Transverse colon (tissue), 4 donors: ENCODE measurements at places on chromosomes 5 and 9. TPM values are rescaled to one million over a fixed set of nuclear protein-coding genes. Genes with fewer than 3 reads are reported as not detected.

DNA sequence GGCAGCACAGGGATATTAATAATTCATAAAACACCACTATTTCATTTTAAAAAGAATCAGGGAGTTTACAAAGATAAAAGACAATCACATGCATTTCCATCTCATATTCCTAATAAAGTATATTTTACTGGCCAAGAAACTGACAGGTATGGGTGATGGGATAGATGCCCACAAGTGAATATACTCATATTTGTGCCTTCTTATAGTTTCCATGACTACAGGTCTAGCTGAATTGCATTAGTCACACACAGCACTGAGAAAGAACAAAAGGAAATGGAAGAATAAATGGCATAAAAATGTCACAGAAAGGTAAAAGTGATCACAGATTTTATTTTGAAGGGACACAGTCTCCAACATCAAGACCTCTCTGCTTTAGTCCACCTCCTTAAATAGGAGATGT, 193.5 kb downstream of the PLK2 start:
- DNase-seq: no peak

DNA sequence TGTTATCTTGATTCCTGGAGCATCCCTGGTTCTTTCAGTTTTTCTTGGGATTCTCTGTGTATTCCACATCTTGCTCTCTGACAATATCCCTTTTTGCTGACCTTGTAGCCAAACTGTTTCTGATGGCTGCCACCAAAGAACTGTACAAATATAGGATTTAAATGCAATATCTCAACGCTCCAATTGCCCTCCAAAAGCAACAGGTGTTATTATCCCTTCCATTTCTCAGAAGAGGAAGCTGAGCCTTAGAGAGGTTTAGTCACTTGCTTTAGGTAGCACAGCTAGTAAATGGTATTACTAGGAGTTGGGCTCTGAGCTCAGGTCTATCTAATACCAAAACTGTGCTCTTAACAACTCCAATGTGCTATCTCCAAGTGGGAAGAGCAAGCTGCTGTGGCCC, 24.2 kb upstream of the HAND1 start:
- DNase-seq: no peak

- no peak for DNase-seq
Observed at GRCh38 chr5:73122875-73123810, 2.8 kb downstream of the TMEM171 start.

DNA sequence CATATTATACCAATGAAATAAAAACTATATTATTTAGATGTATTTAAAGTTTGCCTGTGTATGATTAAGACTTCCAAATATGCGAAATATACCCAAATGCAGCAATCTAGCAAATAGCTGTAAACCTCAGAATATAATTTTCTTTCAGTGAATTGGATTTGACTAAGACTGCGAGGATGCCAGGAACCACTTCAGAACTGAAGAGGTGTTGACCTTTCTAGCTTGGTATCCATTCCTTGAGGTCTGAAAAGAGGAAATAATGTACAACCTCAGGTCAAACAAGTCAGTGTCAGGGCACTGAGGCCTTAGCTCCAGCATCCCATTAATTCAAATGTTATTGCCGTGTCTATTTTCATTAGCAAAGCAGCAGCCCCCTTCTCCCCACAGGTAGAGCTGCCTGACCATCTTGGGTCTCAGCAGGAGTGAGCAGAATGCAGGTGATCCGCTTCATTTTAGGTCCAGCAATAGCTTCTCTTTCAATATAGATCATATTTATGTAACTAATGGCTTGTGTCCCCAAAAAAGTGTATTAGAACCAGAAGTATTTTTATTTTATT, 100.0 kb downstream of the KIAA1958 start:
- no peak for DNase-seq

DNA sequence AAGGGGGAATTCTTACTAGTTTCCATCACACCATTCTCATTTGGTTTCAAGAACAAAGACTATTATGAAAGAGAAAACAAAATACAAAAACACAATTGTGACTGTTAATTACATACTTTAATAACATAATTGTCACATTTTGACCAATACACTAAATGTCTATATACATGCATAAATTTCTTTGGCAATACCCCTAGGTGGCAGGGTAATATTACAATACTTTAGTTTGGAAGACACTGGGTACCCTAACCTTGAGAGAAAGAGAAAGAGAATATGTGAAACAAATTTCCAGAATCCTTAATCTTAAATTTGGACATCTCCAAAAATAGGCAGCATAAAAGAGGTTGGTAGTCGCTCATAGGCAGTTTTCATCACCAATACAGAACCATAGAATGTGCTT, 619.6 kb upstream of the ADAMTS16 start:
- no peak for DNase-seq

DNA sequence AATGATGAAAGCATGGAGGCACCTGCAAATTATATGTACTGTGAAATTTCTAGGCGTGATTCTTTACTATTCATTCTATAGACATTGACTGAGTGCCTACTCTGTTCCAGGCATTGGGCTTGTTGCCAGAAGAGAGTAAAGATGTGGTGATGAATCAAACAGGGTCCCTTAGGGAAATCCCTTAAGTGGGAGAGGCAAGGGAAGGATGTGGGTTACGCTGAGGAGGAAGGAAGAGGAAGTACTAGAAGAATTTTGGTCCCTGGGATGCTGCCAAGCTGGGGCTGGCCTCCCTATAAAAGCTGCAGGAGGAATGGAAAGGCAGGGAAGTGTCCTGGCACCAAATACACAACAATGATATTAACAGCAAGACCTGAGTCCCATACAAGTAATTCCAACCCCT, 76.7 kb upstream of the SPOCK1 start:
- DNase-seq: no peak

DNA sequence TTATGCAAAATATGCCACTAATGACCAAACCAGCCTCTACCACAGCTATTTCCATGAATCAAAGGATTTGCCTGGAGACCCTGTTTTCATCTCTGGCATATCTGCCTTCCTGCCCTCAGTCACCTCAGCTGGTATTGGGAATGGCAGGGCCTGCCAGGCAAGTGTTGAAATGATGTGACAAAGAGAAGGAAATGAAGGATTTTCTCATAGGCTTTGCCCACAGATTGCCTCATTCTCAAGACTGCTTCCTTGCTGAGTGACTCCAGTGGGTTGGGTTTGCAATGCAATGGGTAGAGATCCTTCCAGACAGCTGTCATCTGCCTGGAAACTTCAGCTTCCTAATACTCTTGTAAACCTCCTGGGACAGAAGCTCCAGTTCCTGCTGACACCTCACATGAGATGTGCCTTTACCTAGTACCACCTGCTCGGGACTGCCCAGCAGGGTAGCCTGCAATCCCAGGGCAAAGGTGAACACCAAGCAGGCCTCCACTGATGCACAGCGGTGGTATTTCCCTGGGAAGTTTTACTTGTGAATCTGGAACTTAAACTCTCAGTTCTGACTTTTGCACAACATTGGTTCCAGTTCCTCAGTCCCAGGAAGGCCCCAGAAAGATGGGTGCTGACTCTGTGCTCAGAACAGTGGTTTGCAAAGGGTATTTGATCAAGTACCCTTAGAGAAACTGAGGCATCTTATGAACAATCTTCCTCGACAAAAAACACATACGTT, 64.8 kb upstream of the SLC1A1 start:
- DNase-seq: no peak

GRCh38 chr5:139571966-139572365, 10.8 kb downstream of the UBE2D2 start:
- no peak for DNase-seq

DNA sequence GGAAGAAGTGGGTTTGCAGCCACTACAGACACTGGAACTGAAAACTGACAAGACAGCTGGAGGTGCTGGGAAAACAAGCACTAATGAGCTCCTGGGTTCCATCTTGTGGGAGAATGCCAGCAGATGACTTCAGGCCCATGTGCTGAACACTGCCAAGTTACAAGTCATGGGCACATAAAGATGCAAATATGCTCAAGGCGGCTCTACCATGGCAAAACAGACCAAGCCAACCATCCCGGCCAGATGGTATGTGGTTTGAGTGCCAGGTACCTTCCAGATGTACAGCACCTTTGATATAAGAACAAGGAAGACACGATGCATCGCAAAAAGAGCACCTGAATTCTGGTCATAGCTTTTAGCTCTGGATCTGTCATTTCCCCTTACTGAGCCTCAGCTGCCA, 19.9 kb downstream of the TNFSF8 start:
- no peak for DNase-seq

DNA sequence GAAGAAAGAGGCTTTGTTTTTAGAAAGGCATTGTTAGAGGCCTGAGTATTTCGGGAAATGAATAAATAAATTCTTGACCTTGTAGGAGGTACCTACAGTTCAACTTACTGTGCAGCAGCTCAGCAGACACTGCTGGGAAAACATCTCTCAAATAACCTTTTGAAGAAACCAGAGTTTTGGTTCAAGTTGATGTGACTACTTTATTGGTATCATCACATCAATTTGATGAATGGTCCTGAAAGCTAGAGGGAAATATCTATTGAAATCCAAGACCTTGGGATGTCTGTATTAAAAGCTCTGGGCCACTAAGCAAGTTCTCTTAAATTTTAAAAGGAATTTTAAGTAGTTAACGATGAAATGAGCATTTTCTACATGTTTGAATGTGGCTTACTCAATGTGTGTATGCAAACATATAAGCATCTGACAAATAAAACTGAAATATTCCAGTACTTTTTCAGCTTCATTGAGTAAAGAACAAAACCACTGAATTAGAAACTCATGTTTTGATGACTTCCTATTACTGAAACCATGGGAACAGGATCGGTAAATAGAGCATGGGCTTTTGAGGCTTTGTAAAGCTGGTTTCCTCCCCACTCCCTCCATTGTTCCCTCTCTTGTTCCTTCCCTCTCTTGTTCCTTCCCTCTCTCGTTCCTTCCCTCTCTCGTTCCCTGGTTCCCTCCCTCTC, 36.7 kb downstream of the SLC27A6 start:
- DNase-seq: no peak

- peak; percentile 55 for DNase-seq
Observed at GRCh38 chr5:93582677-93583438, at the start of gene NR2F1. NR2F1 (plus strand) TSS chr5:93583222; CDS start chr5:93585024, 1,802 bp downstream.

GRCh38 chr5:132480546-132480892, 10.1 kb downstream of the IRF1 start:
- no peak for DNase-seq

DNA sequence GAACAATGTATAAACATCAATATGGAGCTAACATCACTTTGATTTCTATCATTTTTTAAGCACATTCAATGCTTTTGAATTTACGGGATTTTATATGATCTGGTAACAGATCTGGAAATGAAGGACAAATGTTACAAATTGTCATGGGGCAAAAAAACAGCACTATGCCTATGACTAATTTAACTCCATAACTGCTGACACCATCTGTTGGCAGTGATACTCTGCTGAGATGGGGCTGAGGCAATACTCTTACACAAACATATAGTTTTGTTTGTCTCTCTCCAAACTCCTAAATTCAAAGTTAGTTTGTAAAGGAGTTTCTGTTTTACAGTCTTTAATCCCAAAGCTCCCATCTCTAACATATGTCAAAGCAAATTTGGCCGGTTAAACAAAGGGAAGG, 132.5 kb upstream of the FER start:
- no peak for DNase-seq

DNA sequence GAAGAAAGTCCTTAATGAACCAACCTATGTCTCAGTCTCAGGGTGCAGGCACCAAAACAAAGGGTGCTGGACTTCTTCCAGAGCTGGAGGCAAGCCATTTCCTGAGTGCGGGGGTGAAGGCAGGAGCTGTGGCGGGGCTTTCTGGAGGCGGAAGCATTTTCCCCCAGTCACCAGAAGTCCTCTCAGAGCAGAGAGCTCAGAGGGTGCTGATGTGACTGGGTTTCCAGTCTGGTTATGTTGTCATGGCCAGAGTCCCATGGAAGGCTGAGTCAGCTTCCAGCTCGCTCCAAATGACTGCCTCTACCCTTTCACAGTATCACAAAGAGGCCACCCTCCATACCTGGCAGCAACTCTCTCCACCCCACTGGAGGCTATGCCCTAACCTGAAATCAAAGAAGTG, 86.0 kb downstream of the TRPC7 start:
- DNase-seq: no peak

GRCh38 chr5:124634741-124635323, 111.6 kb downstream of the ZNF608 start:
- DNase-seq: no peak

- DNase-seq: no peak
Observed at GRCh38 chr5:80592761-80593160, 22.7 kb upstream of the ANKRD34B start.

- peak; percentile 90 for DNase-seq
Observed at GRCh38 chr9:33721674-33722358, 73.5 kb upstream of the PRSS3 start.

GRCh38 chr5:135024956-135025729, 8.9 kb downstream of the PITX1 start:
- no peak for DNase-seq

GRCh38 chr5:15835514-15835913, 335.5 kb downstream of the FBXL7 start:
- DNase-seq: no peak

DNA sequence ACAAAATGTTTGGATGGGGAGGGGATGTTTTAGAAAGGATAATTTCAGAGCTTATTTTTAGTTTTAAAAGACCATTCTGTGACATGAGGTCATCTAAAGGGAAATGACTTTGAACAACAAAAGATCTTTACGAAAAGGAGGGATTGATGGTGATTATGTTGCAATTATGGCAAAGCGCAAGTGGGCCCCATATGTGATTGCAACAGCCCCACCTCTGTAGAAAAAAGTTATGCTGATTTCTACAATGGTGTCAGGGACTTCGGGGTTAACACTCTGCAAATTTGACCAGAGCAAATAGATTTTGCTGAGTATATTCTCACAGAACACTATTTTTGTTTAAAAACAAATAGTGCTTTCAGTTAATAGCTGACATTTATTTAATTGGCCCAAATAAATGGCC, 312.8 kb downstream of the NSG2 start:
- no peak for DNase-seq

GRCh38 chr5:157280927-157281326, 15.0 kb downstream of the CYFIP2 start:
- DNase-seq: no peak

GRCh38 chr5:6459896-6460295, 11.2 kb downstream of the UBE2QL1 start:
- DNase-seq: no peak

GRCh38 chr5:171857489-171857876, 71.9 kb downstream of the SMIM23 start:
- no peak for DNase-seq

- DNase-seq: peak; percentile 16
Observed at GRCh38 chr5:6837519-6838110, 124.4 kb downstream of the TENT4A start.

GRCh38 chr9:137115394-137116026, 977 bp upstream of the DPP7 start:
- no peak for DNase-seq

Gene POU5F2
- total RNA-seq: 3.8 TPM

Gene MAST4
- 46.8 TPM for total RNA-seq

Gene GAPVD1
- total RNA-seq: 29.9 TPM

Gene RECK
- 7.6 TPM for total RNA-seq

Gene ZNF454
- not detected for total RNA-seq

Gene TLX3
- total RNA-seq: not detected

Gene SPINK6
- not detected for total RNA-seq

Gene LCN12
- 52.7 TPM for total RNA-seq

Gene FOXD4L3
- not detected for total RNA-seq
